ENCODE measurements at places on chromosomes 2 and 18.

DNA sequence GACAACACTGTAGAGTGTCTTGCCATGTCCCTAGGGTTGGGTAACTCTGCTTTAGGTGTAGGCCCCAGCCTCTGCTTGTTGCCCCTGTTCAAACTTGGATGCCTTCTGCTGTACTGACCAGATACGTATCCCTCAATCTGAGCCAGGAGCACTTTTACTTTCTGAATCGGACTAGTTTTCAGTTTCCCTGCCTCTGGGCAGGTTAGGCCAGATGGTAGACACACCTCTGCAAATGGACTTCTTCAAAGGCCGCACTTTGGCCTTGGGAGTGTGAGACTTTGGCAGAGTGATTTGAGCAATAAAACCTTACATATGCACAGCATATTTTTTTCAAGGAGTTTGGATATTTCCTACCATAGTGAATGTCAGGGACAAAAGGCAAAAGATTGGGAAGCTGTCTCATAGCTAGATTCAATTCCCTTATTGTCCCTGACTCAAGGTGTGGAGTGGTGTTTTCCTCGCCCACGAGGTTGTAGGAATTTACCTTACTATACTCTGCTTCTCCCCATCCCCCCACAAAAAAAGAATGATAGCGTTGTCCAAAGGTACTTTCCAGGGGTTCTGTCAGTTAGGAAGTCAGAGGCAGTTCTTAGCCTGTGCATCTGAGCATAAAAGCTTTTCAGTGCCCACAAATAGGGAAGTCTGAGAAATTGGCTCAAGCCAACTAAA, 15.3 kb upstream of the PARD3B start:
- DNase-seq, result no peak

- no peak for DNase-seq
These were observed 112.9 kb upstream of the TTC27 start for GRCh38 chr2:32514946-32515345.

DNA sequence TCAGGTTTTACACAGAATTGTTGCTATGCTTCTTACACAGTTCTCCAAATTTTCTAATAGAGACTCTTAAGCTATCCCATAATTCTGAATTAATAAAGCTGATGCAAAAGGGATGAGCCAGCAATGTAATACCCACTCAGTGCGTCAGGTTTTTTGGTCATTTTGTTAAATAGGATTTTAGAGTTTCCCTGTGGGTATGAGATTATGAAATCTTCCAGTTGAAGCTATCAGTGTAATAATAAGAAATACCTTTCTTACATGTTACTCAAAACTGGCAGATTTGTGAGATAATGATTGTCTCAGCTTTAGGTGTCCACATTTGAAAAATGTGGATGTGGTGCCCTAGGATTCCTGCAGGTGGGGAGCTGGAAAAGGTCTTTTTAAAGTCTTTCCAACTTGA, 44.5 kb downstream of the SOCS6 start:
- no peak for DNase-seq

DNA sequence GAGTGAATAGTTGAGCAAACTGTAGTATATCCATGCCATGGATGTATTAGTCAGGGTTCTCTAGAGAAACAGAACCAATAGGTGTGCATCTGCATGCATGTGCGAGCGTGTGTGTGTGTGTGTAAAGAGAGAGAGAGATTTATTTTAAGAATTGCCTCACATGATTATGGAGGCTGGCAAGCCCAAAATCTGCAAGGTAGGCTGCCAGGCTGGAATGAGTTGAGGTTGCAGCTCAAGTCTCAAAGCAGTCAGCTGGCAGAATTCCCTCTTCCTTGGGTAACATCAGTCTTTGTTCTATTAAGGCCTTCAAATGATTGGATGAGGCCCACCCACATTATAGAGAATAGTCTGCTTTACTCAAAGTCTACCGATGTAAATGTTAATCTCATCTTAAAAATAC, 187.8 kb downstream of the ANAPC1 start:
- no peak for DNase-seq

GRCh38 chr2:54254180-54254579, 1.8 kb downstream of the TSPYL6 start:
- no peak for DNase-seq

GRCh38 chr18:44592639-44593038, 88.0 kb upstream of the SETBP1 start:
- no peak for DNase-seq

DNA sequence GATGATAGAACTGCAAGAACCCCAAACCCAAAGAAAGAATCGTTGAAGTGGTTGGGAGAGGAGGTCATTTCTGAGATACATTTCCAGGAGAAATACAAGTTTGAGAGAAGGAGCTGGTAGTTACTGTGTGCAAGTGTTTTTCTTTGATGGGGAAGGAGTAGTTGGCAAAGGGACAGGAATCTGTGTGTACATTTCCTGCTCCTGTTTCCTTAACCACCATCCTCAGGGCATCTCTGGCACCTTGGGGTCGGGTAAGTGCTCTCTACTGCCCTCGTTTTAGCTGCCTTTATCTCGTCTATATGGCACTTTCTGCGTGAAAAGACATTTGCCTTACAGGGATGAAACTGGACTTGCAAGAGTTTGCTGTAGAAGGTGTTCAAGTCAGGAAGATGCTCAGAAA, 27.3 kb downstream of the CDC42EP3 start:
- no peak for DNase-seq

DNA sequence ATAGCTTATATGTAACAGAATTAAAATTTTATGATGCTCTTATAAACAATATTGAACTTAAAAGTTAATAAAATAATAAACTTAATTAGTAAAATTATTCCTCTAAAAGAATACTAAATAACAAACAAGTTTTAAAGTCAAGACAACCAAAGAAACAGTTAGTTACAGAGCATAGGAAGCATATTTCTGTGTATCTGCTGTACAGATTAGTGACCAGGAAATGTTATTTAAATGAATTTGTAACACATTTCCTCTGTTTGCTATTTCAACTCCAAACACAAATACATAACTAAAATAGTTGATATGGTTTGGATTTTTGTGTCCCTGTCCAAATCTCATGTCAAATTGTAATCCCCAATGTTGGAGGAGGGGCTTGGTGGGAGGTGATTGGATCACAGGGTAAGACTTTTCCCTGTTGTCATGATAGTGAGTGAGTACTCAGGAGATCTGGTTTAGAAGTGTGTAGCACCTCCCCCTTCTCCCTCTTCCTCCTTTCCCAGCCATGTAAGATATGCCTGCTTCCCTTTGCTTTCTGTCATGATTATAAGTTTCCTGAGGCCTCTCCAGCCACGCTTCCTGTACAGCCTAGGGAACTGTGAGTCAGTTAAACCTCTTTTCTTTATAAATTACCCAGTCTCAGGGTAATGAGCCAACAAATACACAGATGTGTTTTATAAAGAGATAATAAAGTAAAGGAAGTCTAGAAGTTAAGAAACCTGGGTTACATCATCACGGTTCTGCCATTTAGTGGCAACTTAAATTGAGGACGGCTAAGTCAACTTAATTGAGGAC, 51.8 kb downstream of the ROCK2 start:
- no peak for DNase-seq

- DNase-seq, result no peak
These were observed 19.8 kb downstream of the CCT7 start for GRCh38 chr2:73253901-73254300.

DNA sequence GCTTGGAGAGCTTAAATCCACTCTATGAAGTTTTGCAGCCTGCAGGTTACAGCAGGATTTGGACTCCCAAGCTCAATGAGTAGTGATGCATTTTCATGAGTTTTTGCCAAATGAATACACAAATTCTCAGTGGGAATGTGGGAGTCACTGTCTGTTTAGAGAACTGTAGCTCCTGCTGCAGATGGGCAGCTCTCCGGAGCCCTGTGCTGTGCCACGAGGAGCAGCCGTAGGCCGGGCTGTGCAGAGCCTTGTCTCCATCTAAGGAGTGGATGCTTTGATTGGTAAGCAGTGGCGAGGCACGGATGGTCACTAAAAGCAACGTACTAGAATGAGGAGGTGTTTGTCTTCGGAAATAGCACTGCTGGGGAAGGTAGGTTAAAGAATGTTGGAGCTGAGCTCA, 96.0 kb upstream of the NFATC1 start:
- no peak for DNase-seq

DNA sequence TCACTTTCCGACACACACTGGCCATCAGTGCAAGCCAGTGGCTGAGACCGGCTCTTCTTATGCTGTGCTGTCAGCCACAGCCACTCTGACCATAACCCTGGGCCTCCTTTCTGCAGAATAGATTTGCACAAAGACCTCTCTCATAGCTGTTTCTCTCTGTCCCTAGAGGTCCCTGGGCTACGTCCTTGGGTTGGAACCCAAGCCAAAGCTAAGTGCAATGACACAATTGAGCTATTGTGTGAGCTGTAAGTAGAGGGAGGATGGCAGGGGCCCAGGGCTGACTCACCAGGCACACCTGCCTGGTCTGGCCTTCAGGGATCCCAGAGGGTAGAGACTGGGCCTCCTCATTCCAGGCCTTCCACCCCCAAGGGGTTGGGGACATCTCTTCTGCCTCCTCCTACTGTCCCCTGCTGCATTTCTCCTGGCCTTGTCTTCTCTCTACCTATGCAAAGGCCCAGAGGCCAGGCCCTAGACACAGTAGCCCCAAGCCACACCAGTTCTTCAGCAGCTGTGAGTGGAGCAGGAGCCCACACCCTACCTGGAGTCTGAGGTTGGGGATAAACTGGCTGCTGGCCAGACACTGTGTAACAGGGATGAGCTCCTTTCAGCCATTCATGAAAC, 174.6 kb downstream of the NCK2 start:
- DNase-seq, result no peak

- DNase-seq, result no peak
These were observed 815.0 kb upstream of the ID2 start for GRCh38 chr2:7866825-7867224.

DNA sequence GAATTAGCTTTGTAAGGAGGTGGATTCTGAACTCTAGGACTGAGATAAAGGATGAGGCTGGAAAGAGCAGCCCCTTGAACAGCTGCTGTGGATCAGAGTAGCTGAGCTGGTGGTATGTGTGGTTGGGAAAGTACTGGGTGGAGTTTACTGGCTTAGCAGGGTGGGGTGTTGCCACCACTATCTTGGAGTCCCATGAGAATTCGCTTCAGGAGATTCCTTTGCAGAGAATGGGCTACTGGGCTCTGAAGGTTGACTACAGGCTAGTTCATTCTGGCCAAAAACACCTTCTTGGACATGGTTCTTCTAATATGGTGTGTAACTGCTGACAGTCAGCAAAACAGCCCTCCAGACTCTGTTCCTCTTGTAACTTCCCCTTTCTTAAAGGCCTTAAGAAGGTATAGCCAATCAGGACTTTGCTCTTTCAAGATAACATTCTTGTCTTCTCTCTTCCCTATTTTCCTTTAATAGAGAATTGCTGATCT, 52.7 kb downstream of the TET3 start:
- no peak for DNase-seq

GRCh38 chr2:201413143-201413542, 38.1 kb downstream of the TRAK2 start:
- DNase-seq, result no peak

DNA sequence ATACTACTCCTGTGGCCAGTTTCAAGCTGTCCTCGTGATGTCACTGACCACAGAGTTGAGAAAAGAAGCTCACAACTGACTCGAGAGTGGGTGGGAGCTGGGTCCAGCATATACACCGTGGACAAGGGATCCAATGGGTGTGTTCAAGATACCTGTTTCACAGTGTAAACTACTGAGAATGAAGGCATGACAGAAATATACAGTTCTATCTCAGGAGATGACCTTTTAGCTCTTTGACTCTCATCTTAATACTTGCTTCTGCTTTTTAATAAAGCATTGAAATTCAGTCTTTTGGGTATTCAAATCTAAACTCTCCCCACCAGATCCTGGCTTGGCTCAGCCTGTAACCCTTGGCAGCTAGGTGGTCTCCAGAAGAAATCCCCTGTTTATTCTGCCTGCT, 130.1 kb downstream of the MAP2 start:
- no peak for DNase-seq

DNA sequence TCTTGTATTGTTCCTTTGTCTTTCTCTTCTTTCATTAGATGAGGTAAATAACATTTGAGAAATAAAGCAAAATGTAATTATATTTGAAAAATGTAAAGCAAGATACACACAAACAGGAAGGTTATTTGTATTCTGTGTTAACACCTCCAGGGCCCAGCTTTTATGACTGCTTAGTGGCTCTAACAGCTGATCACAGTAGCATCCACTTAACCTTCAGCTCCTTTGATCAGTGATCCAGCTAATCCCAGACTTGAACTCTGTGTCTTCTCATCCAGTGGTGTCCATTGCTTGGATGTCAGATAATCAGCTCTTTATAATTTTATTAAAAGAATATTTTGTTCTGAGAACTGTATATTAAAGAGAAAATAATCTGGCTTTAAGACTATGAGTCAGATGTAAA, 44.5 kb downstream of the PSMD14 start:
- DNase-seq, result no peak

DNA sequence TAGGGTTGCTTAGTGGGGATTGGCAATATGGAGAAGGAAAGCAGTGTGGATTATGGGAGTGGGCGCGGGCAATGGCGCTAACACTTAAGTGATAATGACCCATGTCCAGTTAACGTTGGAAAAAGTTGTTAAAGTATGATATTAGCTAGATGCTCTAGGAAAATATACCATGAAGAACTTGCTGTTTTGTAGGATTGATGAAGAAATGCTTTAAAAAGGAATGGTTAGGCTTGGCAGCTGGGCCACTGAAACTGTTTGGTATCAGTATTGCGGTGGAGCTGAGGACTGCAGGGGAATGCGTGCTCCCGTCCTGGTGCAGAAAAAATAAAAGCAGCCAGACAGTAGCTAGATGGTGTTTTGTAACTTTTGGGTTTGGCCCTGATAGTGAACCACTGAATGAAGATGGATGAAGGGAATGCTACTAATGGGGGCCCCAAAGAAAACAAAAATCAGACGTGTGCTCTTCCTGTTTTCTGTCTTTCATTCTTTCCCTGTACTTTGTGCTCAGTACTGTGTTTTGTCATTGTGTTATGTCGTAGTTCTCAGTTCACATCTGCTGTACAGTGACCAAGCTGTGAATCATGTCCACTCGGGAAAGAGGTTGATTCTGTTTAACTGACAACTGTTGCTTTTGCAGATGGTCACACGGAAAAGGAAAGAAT, 999 bp downstream of the INSIG2 start:
- no peak for DNase-seq

DNA sequence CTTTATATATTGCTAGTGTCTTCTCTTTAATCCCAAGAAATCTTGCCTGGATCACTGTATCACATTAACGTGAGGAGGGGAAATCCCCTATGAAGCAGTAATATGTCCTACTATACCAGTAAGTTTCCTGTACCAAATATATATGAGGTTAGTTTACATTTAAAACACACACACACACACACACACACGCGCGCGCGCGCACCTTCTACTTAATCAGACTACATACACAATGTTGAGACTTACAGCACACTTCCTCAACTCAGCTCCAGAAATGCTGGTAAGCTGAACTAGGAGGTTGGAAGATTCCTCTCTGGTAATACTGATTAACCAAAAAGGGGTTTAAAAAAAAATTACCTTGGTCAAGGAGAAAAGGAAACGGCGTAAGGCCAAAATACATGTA, 49.3 kb downstream of the USP34 start:
- DNase-seq, result no peak

- DNase-seq, result no peak
These were observed 187.4 kb downstream of the TMEM247 start for GRCh38 chr2:46666754-46667153.

Measured in esophagus squamous epithelium (tissue), 5 donors.